ENCODE measurements at places on chromosomes 13 and 19.
A peak's percentile ranks its signal among the peaks of the same experiment; 100 is the strongest.

- DNase-seq: no peak
- no peaks in the 10 kb centered on the region for H3K4me1 ChIP-seq
- peaks cover 62% of the 10 kb centered on the region for H3K27me3 ChIP-seq
- H3K36me3 ChIP-seq: no peaks in the 10 kb centered on the region
Observed at GRCh38 chr13:99955107-99955746, 16.3 kb downstream of the ZIC5 start.

GRCh38 chr13:48156466-48156865 is 61.6 kb upstream of the MED4 start:
- H3K27me3 ChIP-seq: no peaks in the 10 kb centered on the region
- no peaks in the 10 kb centered on the region for H3K36me3 ChIP-seq
- H3K4me1 ChIP-seq: peaks cover 2% of the 10 kb centered on the region
- DNase-seq: no peak
- no peak overlapping the region for H3K4me3 ChIP-seq

DNA sequence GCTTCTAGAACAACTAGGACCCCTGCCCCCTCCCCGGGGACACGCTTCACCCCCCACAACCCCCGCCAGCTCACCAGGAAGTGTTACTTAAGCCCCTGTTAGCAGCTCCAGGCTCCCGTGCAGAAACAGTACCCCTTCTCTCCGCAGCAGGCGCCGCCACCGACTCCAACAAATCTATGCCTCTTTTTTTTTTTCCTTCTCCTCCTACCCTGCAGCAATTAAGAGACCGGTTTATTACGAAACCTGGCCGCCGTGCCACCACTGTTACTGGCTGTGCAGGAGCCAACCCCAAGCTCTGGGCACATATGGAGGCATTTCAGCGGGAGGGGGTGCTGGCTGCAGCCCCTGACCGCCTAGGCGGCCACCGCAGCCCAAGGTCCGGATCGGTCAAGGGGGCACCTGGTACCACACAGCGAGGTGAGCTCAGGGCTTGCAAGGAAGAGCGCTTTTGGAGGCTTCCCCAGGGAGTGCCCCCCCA is 2.4 kb downstream of the GADD45B start:
- H3K36me3 ChIP-seq: peaks cover 8% of the 10 kb centered on the region
- H3K27ac ChIP-seq: peak overlapping the region; percentile 1
- peak overlapping the region; percentile 90 for H3K4me3 ChIP-seq
- no peaks in the 10 kb centered on the region for H3K27me3 ChIP-seq
- H3K4me1 ChIP-seq: no peaks in the 10 kb centered on the region

- H3K36me3 ChIP-seq: no peaks in the 10 kb centered on the region
- H3K27ac ChIP-seq: no peak overlapping the region
- H3K27me3 ChIP-seq: no peaks in the 10 kb centered on the region
- H3K4me3 ChIP-seq: no peak overlapping the region
Observed at GRCh38 chr13:88464851-88465250, 793.7 kb downstream of the SLITRK5 start.

DNA sequence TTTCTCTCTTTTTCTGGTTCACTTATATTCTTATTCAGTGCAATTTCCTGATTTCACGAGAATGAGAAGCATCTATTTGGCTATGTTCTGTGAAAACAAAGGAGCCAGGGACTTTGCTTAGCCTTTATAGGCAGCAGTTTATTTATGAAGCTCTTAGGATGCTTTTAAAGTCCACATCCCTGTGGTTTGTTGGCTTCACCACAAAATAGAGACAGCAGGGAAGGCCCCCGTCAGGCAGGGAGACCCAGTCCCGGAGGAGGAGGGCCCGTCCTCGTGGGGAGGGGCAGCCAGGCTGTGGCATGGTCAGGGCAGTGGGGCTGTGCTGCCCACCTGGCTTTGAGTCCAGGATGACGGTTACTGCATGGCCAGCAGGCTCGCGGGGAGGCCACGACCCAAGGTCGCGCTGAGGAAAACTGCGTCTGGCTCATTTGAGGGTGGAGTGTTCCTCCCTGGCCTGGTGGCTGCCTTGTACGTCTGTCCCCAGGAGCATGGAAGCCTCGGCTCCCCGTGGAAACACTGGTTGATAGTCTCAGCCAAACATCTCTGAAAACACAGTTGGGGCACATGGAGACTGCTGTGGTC is 92.7 kb downstream of the ATP11A start:
- peak overlapping the region; percentile 20 for H3K27ac ChIP-seq
- H3K36me3 ChIP-seq: no peaks in the 10 kb centered on the region
- H3K4me3 ChIP-seq: no peak overlapping the region
- no peaks in the 10 kb centered on the region for H3K27me3 ChIP-seq

Measured in fibroblast of lung (primary cell).